Kidney epithelial cell (primary cell): ENCODE measurements at places on chromosomes 16 and 17.

DNA sequence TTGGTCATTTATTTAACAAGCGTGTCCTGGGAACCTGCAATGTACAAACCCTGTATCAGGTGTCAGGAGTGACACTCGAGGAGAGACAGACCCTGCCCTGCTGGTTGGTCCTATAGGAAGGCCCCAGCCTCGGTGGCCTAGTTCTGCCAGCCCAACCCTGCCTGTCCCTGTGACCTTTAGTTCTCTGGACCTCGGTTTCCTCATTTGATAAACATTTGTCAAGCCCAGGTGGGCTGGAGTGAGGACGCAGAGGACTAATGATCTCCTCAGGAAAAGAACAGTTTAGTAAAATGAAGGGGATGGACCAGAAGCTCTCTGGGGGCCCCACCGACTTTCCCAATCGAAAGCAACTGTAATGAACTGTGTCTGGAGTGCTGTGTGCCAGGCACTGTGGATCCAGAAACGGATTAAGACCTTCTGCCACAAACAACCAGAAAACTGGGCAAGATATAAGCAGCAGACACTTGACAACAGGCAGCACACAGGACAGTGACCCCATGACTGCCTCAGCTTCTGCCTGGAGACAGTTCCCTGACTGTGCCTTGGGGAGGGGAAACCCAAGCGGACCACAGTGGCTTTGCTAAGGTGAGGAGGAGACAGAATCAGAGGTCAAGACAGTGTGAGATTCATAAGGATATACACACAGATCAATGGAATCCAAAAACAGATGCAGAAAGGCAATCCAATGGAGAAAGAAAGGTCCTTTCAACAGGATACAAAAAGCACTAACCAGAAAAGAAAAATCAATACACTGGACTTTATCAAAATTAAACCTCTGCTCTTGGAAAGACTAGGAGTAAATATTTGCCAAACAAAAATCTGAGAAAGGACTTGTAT lies 8.8 kb downstream of the PRCD start:
- no peak for DNase-seq

DNA sequence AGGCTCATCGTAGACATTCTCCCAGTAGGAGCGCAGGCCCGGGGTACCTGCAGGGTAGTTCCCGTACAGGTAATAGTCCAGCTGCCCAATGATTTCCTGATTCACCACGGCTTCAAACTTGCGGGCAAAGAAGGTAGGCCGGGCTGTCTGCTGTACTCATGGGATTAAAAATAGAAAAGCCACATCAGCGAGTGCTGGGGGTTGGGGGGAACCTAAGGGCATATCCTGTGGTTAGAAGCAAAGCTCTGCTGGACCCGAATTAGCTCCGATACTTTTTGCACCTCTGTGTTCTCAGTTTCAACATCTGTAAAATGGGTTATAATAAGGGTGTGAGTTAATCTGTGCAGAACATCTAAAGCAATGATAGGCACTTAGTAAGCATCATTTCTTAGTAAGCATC lies 336.2 kb downstream of the XYLT1 start:
- DNase-seq, result no peak

DNA sequence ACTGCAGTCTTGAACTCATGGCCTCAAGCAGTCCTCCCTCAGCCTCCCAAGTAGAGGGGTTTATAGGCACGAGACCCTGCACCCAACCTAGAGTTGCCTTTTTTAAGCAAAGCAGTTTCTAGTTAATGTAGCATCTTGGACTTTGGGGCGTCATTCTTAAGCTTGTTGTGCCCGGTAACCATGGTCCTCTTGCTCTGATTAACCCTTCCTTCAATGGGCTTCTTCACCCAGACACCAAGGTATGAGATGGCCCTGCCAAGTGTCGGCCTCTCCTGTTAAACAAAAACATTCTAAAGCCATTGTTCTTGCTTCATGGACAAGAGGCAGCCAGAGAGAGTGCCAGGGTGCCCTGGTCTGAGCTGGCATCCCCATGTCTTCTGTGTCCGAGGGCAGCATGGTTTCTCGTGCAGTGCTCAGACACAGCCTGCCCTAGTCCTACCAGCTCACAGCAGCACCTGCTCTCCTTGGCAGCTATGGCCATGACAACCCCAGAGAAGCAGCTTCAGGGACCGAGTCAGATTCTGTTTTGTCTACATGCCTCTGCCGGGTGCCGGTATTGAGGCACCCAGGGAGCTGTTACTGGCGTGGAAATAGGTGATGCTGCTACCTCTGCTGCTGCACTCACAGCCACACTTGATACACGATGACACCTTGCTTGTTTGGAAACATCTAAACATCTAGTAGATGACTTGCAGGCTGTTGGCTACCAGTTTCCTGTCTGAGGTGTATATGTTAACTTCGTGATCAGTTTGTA lies 3.3 kb downstream of the RPL13 start:
- DNase-seq, result no peak

GRCh38 chr17:48647103-48647962 lies 21.2 kb upstream of the HOXB9 start:
- no peak for DNase-seq

DNA sequence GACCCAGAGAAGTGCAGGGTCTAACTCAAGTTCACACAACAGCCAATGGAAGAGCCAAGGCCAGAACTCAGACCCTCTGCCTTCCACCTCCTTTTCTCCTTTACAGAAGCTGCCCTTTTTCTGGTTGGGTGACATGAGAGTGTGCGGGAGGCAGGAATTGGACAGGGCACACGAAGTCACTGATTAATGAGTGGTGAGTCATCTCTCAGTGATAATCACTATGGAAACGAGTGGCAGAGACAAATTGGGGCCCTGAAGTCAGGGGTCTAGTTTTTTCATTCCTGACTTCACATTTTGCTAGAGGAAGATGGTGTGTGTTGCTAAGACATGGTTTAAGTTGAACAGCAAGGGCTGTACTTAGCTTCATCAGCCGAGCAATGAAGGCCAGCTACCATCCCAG lies 312.7 kb upstream of the CCL2 start:
- DNase-seq, result no peak

DNA sequence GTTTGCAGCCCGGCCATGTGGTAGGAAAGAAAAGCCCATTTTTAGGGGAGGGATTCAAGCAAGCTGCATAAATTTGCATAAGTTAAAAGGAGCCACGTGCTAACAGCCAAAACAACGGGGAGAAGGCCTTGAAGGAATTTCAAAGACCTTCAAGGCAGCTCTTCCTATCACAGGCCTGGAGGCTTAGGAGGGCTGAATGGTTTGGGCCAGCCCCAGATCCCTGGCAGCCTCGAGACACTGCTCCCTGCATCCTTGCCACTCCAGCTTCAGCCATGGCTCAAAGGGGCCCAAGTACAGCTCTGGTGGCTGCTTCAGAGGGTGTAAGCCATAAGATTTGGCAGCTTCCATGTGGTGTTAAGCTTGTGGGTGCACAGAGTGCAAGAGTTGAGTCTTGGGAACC lies 22.6 kb downstream of the PRDM7 start:
- DNase-seq, result no peak

DNA sequence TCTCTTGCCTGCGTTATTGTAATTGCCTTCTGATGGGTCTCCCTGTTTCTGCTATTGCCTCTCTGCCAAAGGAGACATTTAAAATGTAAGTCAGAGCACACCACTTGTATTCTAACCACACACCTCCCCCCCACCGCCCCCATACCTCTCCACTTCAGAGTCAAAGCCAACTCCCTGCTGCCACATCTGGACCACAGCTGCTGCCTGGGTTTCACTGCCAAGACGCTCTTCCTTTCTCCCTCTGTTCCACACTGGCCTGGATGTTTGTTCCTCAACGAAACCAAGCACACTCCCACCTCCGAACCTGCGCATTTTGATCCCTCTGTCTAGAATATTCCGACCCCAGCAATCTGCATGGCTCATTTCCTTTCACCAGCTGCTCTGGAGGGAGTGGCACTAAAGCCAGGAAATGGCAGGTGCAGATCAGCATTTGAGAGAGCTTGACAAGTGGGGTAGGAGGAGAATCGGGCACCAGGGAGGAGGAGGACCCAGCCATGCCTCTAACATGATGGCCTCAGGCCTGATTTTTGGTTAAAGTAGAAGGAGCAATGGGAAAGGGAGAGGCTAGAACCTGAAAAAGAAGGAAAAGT lies 92.4 kb upstream of the HS3ST2 start:
- no peak for DNase-seq

GRCh38 chr17:71899317-71899716 lies 221.5 kb upstream of the SOX9 start:
- no peak for DNase-seq
